H1 (cell line): ENCODE measurements at places on chromosomes 2 and 18. TPM values are rescaled to one million over a fixed set of nuclear protein-coding genes. Genes with fewer than 3 reads are reported as not detected.

The TTLL4 gene
- polyA plus RNA-seq, result 63.1 and 71.1 TPM in 2 replicates

The IL1R1 gene
- 0.19 and 0.47 TPM in 2 replicates for polyA plus RNA-seq

- no peak for DNase-seq
- H3K4me3 ChIP-seq, result no peak overlapping the region
- H3K4me1 ChIP-seq, result no peaks in the 10 kb centered on the region
- no peaks in the 10 kb centered on the region for H3K27me3 ChIP-seq
- no peaks in the 10 kb centered on the region for H3K36me3 ChIP-seq
- H3K27ac ChIP-seq, result no peak overlapping the region
Measured at GRCh38 chr18:63185984-63186383, 133.6 kb downstream of the BCL2 start.

GRCh38 chr2:7272210-7272609, 355.0 kb downstream of the RNF144A start:
- no peak overlapping the region for H3K4me3 ChIP-seq
- no peaks in the 10 kb centered on the region for H3K4me1 ChIP-seq
- no peaks in the 10 kb centered on the region for H3K27me3 ChIP-seq
- no peak overlapping the region for H3K27ac ChIP-seq
- no peak for DNase-seq

DNA sequence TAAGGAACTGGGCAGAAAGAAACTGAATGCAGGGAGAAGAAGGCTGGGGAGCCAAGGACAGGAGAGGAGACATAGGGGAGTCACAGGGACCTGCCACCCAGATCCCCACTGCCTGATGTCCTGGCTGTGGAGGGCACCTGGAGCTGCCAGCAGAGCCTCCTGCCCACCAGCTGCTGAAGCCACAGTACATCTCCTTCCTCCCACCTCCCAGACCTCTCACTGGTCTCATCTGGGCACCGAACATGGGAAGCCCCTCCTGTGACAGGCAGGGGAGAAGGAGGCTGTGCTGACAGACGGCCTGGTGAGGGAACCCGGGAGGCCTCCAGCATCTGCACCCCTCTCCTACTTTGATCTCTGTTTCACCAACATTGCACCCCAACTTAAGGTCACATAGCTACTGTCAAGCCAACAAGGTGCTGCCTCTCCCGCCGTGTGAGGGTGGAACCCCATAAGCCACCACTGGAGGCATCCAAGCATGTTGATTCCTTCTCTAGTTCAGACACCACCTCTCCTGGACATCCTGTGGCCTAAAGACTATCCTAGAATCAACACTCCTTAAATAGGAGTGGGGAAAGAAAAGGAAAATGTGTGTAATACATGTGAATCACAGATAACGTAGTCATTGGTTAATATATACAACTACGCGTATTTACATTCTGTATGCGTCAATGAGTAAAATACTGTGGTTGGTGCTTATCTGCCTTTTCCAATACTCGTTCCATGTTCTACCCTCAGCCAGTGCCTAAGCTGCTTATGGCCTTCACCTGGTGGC, 3.5 kb upstream of the RNPEPL1 start:
- H3K36me3 ChIP-seq, result no peaks in the 10 kb centered on the region
- peaks cover 28% of the 10 kb centered on the region for H3K27me3 ChIP-seq
- no peak overlapping the region for H3K4me3 ChIP-seq
- peaks cover 16% of the 10 kb centered on the region for H3K4me1 ChIP-seq

GRCh38 chr2:113251118-113251517, 27.6 kb downstream of the PAX8 start:
- no peaks in the 10 kb centered on the region; the same call in 1 of the 2 replicates for H3K27me3 ChIP-seq
- DNase-seq, result no peak
- no peaks in the 10 kb centered on the region for H3K4me1 ChIP-seq
- no peak overlapping the region for H3K4me3 ChIP-seq
- no peaks in the 10 kb centered on the region; the same call in 1 of the 2 replicates for H3K36me3 ChIP-seq
